ENCODE measurements at places on chromosomes 5 and 9.
A peak's percentile ranks its signal among the peaks of the same experiment; 100 is the strongest.

DNA sequence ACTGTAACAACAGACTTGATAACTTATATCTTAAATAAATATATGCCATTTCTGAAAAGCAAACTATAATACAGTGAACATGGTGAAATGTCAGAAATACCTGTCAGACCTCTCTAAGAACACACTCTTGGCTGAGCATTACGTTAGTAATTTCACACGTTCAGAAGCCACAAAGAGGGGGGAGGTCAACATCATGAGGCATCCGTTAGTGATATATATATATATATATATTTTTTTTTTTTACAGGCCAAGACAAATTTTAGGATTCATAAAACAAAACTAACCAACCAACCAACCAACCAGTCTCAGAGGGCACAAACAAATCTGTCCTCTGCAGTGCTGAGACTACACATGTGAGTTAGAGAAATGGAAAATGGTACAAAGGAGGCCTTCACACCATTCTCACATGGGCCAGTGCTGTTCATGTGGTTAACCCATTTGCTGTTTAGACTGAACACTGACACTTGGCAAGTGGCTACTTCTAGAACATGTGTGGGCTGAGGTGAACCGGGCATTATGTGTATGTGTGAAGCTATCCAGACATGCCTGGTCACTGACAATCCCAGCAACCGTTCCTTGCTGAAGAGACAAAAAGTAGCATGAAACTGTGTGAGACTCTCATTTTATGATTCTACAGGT is 54.5 kb downstream of the ELL2 start:
- no peak for DNase-seq

DNA sequence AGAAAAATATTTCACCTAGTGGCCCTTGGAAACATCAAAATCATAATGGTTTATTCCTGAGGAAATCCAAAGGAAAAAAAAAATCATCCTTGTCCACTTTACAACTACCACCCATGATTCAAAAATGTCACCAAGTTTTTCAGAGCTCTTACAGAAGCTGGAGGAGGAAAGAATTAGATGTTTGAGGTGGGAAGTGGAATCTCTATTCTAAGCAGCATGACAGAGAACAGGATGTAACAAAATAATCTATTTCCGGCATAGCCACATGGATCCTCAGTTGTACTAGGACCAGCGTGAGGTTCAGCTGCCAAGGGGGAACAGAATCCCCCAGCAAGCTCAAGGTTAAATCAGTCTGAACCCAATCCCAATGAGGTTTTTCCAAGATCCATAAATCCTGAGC is 40.2 kb downstream of the FBXW11 start:
- DNase-seq, result no peak

- DNase-seq, result no peak
Observed at GRCh38 chr9:16712787-16713186, 157.7 kb downstream of the BNC2 start.

DNA sequence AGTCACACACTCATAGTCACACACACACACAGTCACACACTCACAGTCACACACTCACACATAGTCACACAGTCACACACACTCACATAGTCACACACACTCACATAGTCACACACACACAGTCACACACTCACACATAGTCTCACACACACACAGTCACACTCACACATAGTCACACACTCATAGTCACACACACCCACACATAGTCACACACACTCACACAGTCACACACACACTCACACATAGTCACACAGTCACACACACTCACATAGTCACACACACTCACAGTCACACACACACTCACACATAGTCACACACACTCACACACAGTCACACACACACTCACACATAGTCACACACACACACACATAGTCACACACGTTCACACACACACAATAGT is 4.1 kb downstream of the OLFM1 start:
- no peak for DNase-seq

- peak; percentile 71 for DNase-seq
Observed at GRCh38 chr5:3593771-3594509, 1.7 kb upstream of the IRX1 start.

GRCh38 chr9:116975126-116975525 is 288.0 kb downstream of the TRIM32 start:
- DNase-seq, result no peak

DNA sequence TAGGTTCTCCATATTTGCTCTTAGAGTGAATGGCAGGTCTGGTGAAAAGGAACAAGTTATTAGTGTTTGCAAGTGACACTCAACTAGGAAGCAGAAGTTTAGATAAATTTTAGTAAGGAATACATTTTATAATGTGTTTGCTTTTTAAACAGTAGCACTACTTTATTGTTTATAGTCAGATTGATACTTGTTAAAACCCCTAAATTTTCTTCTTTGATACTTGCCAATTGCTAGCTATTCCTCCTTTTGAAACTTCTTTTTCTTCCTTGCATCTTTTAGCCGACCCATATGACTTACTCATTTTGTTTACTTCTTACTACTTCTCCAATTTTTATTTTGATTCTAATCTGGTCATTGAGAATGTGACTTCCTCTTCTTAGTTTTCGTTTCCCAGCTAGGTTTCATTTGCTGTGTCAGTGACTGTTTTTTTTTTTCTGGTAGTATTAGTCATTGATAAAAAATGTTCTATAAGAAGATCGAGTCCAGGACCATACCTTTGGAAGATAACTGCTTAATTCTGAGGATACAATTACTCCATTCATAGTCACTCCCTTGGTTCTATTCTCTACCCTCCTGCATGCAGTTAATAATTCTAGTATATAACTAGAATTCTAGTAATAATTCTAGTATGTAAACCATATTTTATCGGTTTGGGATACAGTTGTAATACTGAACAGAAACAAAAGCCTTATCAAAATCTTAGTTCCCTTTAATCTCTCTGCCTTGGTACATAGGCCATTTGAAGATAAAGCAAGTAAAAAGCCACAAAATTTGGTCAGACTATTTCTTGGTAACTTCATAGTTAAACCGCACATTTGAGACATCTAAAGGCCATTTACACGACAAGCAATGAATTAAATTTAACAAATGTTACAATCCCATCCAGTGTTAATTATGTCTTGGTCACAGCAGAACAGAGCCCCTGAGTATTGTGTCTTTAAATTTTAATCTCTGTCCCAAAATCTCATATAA is 2.8 kb upstream of the RICTOR start:
- peak; percentile 48 for DNase-seq

DNA sequence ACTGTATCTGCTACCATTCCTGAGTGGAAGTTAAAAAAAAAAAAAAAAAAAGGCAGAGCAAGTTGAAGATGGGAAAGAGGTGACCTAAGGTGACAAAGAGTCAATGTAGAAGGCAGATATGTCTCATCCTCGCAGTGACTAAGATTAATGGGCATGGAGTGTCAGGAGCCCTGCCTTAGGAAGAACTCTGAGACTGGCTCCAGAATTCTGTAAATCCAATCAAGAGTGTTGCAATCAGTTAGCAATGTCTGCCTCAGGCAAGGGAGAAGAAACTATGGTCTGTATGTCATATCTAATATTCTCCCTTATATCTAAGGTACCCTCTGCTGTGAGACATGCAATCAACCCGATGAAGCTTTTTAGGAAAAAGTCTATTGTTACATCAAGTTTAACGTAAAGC is 24.7 kb upstream of the KCNMB1 start:
- DNase-seq, result no peak

DNA sequence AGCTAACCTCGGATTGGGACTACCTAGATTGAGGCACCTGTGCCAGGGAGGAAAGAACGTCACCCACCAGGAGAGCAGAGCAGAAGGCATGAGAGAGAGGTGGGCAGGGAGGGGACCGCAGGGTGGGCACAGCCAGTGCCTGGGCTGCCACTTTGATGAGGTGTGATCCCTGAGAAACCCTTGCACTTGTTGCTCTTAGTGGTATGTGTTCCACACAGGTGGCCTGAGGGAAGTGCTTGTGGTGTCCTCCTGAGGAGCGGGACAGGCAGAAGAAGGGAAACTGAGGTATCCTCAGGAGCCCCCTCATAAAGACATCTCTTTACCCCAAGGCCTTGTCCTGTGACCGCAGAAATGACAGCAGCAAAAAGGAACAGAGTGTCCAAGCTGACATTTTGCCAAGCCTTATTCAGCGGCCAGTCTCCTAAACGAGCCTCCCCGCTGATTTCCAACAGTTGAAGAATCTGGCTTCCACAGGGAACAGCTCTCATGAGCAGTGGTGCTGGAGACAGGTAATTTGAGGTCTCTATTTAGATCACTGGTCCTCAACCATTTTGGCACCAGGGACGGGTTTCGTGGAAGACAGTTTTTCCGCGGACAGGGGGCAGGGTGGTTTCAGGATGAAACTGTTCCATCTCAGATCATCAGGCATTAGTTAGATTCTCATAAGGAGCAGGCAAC is 82.4 kb downstream of the FOXD1 start:
- DNase-seq, result no peak

- DNase-seq, result no peak
Observed at GRCh38 chr9:135690836-135691570, 8.3 kb downstream of the SOHLH1 start.

DNA sequence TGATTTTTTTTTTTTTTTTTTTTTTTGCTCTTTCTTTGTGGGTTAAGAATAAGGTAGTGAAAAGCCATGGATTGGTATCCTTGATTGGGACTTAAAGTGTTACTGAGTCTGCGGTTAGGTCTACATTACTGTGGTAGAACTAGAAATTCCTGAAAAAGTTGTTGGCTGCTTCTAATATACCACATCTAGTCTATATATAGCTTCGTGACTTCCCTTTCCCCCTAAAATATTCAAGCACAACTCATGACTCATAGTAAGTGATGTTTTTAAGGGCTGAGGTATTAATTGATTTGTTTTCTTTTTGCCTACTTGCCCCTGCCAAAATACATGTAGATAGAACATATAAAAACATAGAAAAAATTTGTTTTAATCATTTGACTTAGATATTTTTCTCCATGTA is 247.6 kb downstream of the TMEM232 start:
- peak; percentile 30 for DNase-seq

GRCh38 chr5:16712178-16712577 is 95.4 kb upstream of the RETREG1 start:
- no peak for DNase-seq

- DNase-seq, result no peak
Observed at GRCh38 chr5:130126746-130127145, 222.5 kb downstream of the CHSY3 start.
